ENCODE measurements at places on chromosomes 6 and 20.

DNA sequence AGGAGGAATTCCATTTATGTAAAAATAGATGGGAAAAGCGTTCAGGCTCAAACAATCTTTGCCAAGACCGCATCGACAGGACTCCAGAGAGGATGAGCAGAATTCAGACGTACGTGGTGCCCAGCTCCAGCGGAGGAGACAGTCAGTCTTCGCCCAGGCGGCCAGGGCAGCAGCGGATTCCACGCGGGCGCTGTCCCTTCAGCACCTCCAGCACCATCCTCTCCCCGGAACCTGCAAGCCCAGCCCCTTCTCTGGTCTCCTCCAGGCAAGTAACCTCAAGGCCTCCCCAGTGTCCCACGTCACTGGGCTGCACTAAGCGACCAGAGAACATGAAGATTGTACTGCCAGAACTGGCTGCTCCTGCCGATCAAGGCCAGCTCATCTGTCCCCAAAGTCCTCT lies 2.8 kb upstream of the KCNQ2 start:
- DNase-seq, result peak; percentile 66

GRCh38 chr6:113744861-113745260 lies 112.3 kb upstream of the MARCKS start:
- DNase-seq, result no peak

DNA sequence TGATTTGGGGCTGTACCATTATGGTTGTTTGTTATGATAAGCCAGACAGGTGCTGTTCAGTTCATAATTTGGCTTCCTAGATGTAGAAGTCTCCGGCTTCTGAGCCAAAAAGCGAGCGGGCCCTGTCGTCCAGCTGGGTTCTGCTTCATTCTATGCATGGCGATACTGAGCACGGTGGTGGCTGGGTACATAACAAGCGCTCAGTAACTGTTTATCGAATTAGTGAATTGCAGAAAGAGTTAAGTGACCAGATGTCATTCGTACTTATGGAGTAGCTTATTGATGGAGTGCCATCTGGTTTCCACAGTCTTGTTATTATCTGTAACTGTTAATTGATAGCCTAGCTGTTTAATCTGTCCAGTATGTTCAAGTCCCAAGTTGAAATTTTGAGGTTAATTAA lies 85.0 kb downstream of the DTD1 start:
- DNase-seq, result no peak

- no peak for DNase-seq
These were observed 46.2 kb downstream of the SNRNP48 start for GRCh38 chr6:7636151-7636550.

GRCh38 chr6:170378502-170378901 lies 71.9 kb downstream of the FAM120B start:
- no peak for DNase-seq

- no peak for DNase-seq
These were observed at the start of gene OR2J3 for GRCh38 chr6:29107758-29108157. Gene OR2J3 (plus strand): TSS chr6:29108058. CDS start chr6:29111891, 3,833 bp downstream.

- DNase-seq, result no peak
These were observed 16.3 kb upstream of the SLCO4A1 start for GRCh38 chr20:62625921-62626547.

Data from HAP-1 (cell line).